ENCODE measurements at places on chromosomes 7 and 10.
A peak's percentile ranks its signal among the peaks of the same experiment; 100 is the strongest.

DNA sequence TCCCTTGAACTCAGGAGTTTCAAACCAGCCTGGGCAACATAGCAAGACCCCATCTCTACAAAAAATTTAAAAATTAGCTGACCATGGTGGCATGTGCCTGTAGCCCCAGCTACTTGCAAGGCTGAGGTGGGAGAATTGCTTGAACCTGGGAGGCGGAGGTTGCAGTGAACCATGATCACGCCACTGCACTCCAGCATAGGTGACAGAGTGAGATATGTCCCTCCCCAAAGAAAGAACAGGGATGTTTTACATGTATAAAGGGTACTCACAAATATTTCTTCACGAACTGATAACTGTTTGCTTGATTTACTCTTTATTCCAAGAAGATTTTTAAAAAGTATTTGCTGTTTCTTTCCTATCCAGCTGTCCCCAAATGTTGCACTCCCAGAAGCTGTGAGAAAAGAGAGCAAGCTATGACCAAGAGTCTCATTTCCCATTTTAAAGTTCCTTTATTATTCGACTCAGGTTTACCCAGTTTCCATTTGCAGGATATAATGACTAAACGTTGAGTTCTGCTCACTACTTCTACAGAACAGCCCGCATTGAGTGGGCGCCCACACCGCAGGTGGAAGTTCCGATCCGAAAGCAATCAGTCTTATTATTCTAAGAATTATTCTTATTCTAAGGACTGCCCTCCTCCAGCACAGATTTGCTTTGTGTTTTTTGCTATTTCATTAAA, 90.7 kb downstream of the APBB1IP start:
- DNase-seq, result no peak

GRCh38 chr10:60461688-60462087, 72.0 kb upstream of the ANK3 start:
- no peak for DNase-seq

DNA sequence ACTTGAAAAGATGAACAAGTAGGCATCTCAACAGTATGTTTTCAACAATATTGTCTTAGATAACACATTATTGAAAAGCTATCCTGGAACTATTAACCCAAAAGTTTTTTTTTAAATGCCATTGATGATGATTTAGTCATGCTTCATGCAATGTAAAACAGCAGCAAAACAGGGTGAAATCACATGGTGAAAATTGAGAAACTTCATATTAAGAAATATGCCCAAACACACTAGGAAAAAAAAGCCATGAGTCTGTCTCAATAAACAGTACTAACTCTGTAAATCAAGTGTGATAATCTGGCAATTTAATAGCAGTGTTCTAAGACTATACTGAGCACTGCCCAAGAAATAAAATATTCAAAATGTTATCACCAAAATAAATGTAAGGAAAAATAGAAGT, 613.1 kb downstream of the KCNMA1 start:
- no peak for DNase-seq

- DNase-seq, result no peak
Observed at GRCh38 chr10:113347508-113347907, 205.3 kb upstream of the HABP2 start.

DNA sequence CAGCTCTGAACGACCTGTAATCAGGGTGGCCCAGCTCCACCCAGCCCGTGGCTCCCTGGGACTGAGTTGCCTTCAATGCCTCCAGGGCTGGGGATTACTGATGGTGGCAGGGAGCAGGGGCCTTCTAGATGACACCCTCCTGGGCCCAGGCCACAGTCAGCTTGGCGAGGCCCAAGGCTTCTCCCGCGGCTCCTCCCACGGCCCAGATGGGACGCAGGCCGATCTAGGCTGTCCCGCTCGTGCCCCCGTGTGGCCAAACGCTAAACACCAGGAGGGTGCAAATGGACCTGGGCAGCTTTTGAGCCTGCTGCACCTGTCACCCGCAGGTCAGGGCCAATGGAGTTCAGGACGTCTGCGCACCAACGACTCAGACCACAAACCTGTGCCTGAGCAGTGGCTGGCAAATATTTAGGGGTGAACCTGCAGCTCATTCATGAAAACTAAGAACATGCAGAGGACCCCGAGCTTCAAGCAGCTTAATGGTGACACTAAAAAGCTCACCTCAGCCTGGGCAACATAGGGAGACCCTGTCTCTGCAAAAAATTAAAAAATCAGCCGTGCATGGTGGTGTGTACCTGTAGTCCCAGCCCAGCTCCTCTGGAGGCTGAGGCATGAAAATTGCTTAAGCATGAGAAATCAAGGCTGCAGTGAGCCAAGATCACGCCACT, 43.2 kb downstream of the ASB13 start:
- peak; percentile 79 for DNase-seq

- DNase-seq, result peak; percentile 81
Observed at GRCh38 chr10:24415455-24416125, 206.7 kb downstream of the KIAA1217 start.

DNA sequence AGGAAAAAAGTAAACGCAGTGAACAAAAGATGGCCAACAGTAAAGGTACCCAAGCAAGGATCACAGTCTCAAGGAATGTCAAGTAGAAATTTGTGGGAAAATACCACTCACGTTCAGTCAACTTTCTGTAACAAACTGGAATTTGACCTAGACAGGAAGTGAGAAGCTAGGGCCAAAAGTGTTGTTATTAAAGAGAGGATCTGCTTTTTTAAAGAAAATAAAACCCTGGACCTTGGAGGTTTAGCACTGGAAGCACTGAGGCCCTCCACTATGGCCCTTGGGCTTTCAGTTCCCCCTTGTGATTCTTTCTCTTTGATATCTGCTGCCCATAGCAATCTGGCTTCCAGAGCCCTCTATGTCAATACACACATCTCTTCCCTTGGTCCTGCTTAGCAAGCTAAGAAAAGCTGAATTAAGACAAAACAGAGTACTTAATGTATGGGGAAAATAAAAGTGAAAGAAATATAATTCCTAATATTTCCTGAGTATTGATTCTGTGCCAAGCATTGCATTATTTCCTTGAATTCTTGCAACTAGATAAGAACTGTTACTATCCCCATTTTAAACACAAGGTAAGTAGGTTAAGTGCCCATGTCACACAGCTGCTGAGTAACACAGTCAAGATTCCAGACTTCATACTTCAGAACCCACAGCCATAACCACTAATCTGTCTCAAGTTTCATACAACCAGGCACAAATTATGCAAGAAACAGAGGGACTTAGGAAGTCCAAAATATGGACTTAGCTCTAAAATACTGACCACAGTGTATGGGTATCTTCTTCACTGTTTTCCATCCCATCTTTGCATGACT, 2.6 kb upstream of the ZNF438 start:
- peak; percentile 94 for DNase-seq

DNA sequence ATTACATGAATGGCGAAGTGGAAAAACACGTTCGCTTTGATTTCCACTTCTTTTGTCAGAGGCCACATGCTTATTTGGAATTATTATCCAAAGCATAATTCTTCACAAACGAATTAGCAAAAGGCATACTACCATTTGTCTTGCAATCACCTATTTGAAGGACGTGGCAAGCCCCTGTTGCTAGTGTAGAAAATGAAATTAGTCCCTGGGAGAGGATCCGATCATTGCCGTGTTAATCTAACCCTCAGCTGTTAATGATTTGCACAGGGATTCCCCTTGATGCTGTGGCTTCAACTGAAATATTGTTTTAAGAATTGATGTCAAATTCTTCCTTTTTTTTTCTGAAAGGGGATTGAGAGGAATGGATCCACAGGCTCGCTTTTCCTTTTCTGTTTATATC, 4.6 kb downstream of the AGMO start:
- no peak for DNase-seq

DNA sequence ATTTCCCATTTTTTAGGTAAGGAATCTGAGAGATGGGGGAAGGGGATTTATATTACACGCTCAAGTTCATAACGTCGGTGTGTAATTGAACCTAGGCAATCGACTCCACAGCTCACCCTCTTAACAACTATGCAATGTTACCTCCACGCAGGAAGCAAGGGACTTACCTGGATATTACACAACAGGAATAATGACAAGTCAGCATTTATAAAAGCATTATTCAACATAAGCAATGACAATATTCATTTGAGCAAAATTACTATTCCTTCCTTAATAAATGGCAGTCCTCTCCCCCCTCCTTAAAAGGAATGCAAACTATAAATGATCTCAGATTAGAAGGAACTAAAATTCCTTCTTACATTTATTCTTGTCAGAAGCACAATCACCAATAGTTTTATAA, 104.0 kb downstream of the PCLO start:
- DNase-seq, result no peak

- DNase-seq, result no peak
Observed at GRCh38 chr10:84204122-84204521, 9.8 kb downstream of the CDHR1 start.

GRCh38 chr10:30432622-30433305, 1.2 kb upstream of the MAP3K8 start:
- DNase-seq, result no peak

DNA sequence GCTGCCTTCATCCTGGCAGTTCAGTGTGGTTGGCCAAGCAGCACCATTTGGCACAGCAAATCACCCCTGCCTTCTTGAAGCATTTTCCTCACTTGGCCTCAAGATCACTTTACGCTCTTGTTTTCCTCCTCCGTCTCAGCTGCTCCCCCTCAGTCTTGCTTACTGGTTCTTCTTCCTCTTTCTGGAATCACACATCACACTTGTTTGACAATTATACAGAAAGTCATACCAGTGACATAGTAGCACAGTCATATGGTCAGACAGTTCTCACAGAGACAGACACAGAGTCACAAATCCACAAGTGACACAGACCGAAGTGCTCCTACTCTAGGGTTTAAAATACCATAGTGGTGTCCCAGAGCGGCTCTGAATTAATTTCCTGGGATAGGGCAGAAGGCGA, 43.8 kb upstream of the ARL4A start:
- no peak for DNase-seq

DNA sequence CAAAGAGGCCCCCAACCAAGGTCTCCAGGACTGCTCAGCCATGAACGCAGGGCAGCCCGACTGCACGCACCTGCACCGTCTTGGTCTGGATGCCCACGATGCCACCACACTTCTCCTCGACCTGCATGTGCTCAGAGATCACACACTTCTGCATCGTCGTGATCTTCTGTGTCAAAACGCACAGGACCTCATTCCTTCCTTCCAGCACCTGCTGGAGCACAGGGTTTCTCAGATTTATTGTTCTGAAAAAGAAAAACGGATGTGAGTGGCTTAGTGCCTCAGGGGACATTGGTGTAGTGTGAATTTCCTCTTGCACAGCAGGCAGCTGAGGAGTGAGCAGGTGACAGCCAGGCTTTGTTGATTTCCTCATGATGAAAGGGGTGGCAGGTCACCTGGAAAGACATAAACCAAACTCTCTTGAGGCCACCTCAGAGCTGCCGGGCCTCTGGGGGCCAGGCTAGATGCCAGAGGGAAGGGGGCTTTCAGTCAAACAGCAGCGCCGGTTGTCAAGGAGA, 38.2 kb downstream of the GSDME start:
- no peak for DNase-seq

- DNase-seq, result peak; percentile 42
Observed at GRCh38 chr7:98284335-98285036, 3.0 kb downstream of the BRI3 start.

GRCh38 chr10:86310291-86310690, 56.3 kb downstream of the GRID1 start:
- DNase-seq, result no peak

Measured in astrocyte of the spinal cord (primary cell).